ENCODE measurements at places on chromosomes 6 and 20.

DNA sequence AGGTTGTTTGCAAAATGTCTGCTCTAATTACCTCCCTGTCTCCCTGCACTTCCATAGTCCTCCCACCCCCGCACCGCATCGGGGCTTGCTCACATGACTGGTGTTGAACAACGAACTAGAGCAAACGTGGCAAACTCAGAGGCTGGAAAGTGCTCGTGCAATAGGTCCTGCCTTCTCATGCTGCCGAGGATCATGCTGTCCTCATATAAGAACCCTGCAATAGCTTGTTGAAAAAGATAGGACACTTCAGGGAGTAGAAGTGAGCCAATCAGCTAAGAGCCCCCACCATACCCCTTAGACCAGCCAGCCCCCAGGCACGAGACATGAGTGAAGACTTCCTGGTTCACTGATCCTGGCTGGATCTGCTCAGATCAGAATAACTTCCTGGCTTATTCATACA lies 219.2 kb downstream of the C6orf118 start:
- DNase-seq: no peak

DNA sequence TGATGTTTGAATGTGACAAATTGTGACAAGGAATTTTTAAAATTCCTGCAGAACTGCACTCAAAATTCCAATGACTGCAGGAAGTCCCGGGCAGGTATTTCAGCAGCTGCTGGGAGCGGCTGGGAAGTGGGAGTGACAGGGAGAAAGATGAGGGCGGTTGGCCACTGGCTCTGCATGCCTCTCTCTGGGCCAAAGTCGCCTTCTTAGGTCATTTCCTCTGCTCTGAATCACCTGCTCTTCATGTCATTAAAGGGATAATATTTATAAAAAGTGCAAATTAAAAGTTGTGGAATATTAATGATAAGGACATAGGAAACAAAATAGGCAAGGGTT lies 43.9 kb downstream of the RAMACL start:
- peak; percentile 53 for DNase-seq

DNA sequence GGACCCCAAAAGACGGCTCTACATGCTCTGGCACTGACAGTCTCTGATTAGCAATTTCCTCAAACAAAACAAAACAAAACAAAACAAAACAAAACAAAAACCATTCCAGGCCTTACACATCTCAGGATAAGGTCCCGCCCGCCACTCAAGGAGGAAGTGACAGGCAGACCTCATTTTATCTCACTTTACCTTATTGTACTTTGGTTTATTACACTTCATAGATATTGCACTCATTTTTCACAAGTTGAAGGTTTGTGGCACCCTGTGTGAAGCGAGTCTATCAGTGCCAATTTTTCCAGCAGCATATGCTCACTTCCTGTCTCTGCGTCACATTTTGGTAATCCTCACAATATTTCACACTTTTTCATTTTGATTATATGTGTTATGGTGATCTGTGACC lies 15.2 kb downstream of the ZBP1 start:
- no peak for DNase-seq

GRCh38 chr6:47043286-47043685 lies 1.2 kb upstream of the ADGRF1 start:
- no peak for DNase-seq

GRCh38 chr6:16413399-16413798 lies 175.0 kb downstream of the GMPR start:
- DNase-seq: no peak

- no peak for DNase-seq
Measured at GRCh38 chr6:169677096-169677495, 24.7 kb downstream of the WDR27 start.

DNA sequence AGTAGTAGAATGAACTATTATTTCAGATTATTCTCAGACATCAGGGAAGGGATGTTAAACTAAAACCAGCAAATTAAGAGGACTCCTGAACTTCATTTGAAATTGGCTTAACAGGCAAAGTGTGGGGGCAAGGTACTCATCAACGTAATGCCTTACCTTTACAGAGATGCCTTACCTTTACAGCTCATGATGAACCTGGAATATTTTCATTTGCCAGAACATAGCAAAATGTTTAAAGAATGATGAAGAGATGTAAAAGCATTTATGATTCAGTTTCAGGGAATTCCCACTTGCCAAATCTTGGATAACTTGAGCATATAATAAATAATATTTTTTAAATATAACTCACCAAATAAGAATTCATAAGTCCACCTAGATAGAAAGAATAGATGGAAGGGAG lies 207.5 kb downstream of the TINAG start:
- DNase-seq: no peak

- no peak for DNase-seq
Measured at GRCh38 chr6:119484598-119484997, 135.0 kb upstream of the MAN1A1 start.

- no peak for DNase-seq
Measured at GRCh38 chr6:121142093-121142492, 192.2 kb downstream of the TBC1D32 start.

GRCh38 chr6:111610548-111611172 lies 5.0 kb upstream of the TRAF3IP2 start:
- DNase-seq: no peak

DNA sequence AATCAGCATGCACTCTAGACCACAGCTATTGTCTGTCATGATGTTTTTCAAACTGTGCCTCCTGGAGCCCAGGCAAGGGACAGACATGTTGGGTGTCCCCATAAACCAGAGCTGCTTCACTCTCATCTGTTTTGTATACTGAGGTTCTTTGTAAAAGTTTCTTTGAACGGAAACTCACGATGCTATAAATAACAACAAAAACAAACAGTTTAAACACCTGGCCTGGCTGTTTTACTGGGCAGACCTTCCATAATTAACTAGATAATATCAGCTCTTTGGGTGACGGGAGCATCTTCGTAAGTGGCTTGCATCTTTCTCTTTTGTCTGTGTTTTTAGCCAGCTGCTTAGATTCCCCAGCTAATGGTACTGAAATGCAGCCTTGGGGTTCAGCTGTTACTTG lies 190.3 kb downstream of the ZDHHC14 start:
- no peak for DNase-seq

DNA sequence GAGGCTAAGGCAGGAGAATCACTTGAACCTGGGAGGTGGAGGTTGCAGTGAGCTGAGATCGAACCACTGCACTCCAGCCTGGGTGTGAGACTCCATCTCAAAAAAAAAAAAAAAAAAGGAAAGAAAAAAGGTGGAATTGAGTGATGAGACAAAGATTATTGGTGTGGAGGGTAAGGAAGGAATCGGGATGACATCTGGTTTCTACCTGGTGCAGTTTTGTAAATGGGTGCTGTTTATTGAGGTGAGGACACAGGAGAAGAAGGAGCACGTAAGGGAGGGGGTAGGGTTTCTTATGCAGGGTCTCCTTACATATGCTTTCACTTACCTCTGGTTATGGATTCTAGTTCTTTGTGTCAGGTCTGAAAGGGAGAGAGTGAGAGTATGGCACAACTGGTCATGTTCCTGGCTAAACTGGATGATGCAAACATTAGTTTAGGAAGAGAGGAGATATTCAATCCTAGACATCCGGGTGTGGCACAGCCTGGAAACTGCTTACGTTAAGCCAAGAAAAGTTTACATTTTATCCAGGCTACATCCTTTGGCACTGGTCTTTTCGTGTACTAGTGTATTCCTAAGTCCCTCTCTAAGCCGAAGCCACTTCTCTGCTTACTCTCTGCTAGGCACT lies 5.4 kb downstream of the RALY start:
- DNase-seq: no peak

DNA sequence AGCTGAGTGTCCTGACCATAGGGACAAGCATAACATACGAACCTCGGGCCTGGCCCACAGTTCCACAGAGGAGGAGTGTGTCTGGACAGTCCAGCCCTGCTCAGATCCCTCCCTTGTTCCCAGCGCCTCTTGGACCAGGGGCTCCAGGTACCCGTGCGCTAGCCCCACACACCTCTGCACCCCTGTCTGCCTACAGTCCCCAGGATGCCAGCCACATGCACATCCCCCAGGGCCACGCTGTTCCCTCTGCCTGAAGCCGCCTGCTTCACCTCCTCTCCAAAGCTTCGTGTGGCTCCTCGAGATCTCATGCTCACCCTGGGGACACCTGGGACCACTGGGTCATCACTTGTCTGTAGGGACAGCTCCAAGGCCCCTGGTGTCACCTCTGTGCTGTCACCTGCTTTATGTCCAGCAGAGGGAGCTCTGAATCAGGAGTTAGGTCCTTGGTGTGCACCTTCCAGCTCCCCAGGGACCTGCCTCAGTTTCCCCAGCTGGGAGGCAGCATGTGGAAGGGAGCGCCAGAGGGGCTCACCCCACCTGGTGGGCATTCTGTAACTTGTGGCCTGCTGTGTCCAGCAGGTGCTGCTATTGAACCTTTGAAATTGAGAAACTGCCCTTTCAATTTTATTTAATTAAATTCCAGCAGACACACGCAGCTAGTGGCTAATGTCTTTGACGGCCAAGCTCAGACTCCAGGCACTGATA lies 7.3 kb upstream of the YTHDF1 start:
- no peak for DNase-seq

All from tibial artery (tissue), 4 donors.